Activated gamma-delta T cell treated with Interleukin-2 at 50 U/mL for 16 hours (primary cell): ENCODE measurements at places on chromosomes 7 and 10.

- no peak for DNase-seq
These were observed 144.7 kb upstream of the LYZL2 start for GRCh38 chr10:30774261-30774660.

DNA sequence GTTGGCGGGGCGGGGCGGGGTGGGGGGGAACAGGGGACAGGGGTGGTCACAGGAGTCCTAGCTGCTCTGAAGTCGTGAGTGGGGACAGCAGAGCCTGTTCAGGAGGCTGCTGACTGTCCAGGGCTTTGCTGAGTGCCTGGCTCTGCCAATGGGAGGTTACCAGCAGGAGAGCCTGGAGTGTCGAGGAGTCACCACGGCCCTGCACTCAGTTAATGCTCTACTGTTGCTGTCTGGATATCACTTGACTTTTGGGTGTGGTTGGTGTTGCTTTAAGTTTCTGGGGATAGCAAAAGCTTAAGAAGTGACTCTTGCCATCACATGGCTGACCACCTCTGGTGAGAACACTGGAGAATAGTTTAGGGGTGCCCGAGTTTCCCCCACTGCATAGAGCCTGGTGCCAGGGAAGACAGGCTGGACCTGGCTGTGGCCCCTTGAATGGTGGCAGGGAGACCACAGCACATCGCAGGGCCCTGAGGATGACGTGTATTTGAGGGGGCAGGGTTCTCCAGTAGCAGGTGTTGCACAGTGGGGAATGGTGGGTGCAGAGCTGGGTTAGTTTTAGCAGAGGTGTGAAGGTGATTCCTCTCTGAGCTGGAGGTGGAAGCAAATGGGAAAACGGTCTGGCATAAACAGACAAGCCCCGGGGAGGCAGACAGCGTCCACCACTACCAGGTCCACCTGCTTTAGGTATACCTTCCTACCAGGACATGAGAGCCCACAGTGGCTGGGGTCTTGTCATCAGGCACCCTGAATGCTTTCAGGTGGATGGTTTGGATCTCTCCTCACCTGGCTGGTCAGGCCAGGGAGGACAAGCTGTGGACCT is 54.2 kb upstream of the CAMK2B start:
- no peak for DNase-seq

GRCh38 chr7:27122077-27122910 is 8.3 kb downstream of the HOXA4 start:
- no peak for DNase-seq

- no peak for DNase-seq
These were observed 56.3 kb downstream of the PDZD8 start for GRCh38 chr10:117318909-117319308.

DNA sequence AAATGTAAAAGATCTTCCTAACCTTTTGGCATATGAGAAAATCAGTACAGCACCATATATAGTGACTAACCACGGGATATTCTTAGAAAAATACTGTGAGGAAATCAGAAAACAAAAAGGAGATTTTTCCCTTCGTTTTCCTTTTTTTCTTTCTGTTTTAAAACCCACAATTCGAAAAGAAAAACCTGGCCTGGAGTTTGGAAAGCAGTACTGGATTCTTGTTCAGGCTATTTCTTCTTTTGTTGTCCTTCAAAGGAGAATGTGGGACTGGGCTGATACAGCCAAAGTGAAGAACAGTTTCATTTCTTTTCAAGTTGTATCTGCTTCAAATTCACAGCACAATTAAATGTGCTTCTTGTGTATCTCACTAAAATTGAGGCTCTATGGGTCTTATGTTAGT is 156.8 kb upstream of the PHYHIPL start:
- no peak for DNase-seq

- no peak for DNase-seq
These were observed 115.6 kb upstream of the IMMP2L start for GRCh38 chr7:111677848-111678247.

GRCh38 chr10:12588091-12588860 is 238.9 kb downstream of the CAMK1D start:
- no peak for DNase-seq
